ENCODE measurements at places on chromosomes 7 and 10.

DNA sequence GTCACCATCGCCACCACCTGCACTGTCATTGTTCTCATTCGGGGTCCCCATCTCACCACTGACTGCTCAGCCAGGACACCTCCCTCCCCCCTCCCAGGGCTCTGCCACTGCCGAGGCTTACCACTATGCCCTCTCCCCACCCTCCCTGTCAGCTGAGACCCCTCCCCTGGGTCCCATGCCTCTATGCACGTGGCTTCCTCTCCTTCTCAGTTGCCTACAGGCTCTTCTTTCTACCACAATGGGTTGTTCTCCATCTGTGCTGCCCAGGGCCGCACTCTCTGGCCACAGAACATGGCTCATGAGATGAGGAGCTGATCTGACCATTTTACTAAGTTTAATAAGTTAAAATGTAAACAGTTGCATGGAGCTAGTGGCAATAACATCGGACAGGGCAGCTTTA lies 16.1 kb upstream of the EN2 start:
- DNase-seq = no peak
- H3K4me1 ChIP-seq = no peaks in the 10 kb centered on the region
- H3K36me3 ChIP-seq = no peaks in the 10 kb centered on the region
- H3K27ac ChIP-seq = no peak overlapping the region
- peaks cover 49% of the 10 kb centered on the region for H3K27me3 ChIP-seq

DNA sequence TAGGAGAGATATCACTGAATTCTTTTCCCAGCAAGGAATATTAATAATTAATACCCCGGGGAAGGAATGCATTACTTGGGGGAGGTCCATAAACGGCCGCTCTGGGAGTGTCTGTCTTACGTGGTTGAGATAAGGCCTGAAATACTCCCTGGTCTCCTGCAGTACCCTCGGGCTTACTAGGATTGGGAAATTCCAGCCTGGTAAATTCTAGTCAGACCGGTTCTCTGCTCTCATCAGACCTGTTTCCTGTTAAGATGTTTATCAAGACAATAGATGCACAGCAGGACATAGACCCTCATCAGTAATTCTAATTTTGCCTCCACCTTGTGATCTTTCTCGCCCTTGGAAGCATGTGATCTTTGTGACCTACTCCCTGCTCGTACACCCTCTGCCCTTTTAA lies 162.8 kb upstream of the KCND2 start:
- H3K4me3 ChIP-seq = no peak overlapping the region
- no peaks in the 10 kb centered on the region for H3K36me3 ChIP-seq
- no peaks in the 10 kb centered on the region for H3K4me1 ChIP-seq

DNA sequence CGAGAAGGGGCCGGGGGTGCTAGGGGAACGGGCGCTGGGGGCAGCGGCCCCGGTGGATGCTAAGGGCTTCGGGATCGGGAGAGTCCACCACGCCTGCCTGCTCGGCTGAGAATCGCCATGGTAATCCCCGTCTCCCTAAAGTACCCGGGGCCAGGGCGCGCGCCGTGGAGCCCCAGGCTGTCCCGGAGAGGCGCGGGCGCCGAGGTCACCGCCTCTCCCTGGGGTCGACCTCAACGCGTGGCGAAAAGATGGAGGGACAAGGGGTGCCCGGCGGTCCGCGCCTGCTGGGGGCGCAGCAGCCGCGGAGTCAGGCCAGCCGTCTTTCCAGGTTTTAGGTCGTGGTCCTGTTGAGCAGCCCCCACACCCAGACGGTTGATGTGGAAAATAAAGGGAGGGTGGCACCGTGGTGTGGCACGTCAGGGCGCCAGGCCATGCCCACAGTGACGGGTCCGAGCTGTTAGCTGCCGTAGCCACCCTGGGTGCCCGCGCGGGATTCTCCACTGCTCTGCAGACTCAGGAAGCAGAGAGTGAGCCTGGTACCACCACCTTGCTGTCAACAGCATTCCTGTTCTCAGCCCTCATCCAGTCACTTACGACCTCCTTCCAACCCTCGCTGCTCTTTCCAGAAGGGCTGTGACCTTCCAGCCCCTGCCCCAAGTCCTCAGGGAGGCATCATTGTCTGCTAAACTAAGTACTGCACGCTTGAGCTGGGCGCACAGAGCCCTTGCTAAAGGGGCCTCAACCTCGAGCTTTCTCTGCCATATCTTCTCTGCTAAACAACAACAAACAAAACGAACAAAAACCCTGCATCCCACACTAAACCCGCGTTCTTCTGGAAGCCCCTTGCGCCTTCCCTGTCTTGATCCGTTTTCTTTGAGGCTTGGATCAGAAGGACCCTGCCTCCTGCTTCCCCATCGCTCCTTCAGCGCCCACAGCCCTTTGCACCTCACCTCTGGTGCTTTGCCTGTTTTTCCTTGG lies 666 bp downstream of the SMKR1 start:
- peaks cover 2% of the 10 kb centered on the region for H3K36me3 ChIP-seq
- peak; percentile 22 for DNase-seq
- H3K27me3 ChIP-seq = no peaks in the 10 kb centered on the region

- no peak overlapping the region for H3K27ac ChIP-seq
- H3K36me3 ChIP-seq = no peaks in the 10 kb centered on the region
- no peak for DNase-seq
- H3K4me3 ChIP-seq = no peak overlapping the region
- no peaks in the 10 kb centered on the region for H3K27me3 ChIP-seq
These were observed 32.0 kb downstream of the BET1 start for GRCh38 chr7:93972029-93972725.

DNA sequence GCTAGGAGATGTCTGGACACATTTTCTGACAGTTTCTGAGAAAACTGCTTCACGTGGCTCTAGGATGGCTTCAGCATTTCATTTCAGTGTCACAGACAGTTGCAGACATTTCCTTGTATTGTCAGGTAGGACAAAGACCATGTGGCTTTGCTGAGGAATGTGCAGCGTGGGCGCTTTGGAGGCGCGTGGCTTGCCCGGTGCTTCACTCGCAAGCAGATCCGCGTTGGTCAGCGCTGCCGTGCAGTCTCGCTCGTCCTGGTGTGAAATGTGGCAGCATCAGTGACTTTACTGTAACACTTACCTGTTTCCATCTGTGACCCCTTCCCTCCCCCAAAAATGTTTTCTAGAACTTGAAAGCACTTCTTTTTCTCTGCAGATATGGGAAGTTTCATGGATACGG lies 340.5 kb downstream of the SDK1 start:
- H3K27ac ChIP-seq = no peak overlapping the region
- H3K36me3 ChIP-seq = no peaks in the 10 kb centered on the region
- no peaks in the 10 kb centered on the region for H3K4me1 ChIP-seq
- H3K27me3 ChIP-seq = peaks cover 12% of the 10 kb centered on the region
- no peak overlapping the region for H3K4me3 ChIP-seq
- no peak for DNase-seq

- no peaks in the 10 kb centered on the region for H3K36me3 ChIP-seq
- H3K27me3 ChIP-seq = peaks cover 4% of the 10 kb centered on the region
- H3K27ac ChIP-seq = no peak overlapping the region
- H3K4me1 ChIP-seq = no peaks in the 10 kb centered on the region
- no peak overlapping the region for H3K4me3 ChIP-seq
- DNase-seq = no peak
These were observed 4.6 kb downstream of the SLC13A4 start for GRCh38 chr7:135723411-135723810.

- no peak overlapping the region for H3K27ac ChIP-seq
- no peak for DNase-seq
- H3K27me3 ChIP-seq = no peaks in the 10 kb centered on the region
- no peaks in the 10 kb centered on the region for H3K4me1 ChIP-seq
- no peaks in the 10 kb centered on the region for H3K36me3 ChIP-seq
These were observed 70.0 kb downstream of the ALOX5 start for GRCh38 chr10:45444022-45444421.

DNA sequence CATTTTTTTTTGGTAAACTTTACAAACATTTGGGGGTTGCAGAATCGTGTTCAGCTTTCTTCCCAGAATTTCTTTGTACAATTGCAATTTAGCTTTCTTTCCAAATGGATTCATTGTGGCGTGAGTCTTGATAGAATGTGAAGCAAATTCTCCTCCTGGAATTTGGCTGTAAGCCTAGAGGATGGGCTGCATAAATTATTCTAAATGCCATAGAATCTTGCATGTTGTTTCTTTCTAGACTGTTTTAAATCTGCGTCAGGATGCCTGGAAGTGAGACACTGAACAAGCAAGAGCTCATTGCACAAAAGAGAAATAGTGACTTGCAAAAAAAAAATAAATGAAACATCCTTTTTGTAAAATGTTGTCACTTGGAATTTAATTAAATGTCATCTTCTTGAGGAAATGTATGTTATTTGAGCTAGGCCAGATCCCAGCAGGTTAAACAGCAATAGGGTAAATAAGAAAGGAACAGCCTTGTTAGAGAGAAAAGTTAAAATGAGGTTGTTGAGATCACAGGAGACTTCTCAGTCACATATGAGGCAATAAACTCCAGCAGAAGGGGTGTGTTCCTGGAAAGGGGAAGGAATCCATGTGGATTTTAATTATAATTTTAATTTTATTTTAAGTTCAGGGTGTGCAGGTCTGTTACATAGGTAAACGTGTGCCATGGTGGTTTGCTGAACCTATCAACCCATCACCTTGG lies 483.0 kb downstream of the PLXDC2 start:
- DNase-seq = no peak
- no peaks in the 10 kb centered on the region for H3K36me3 ChIP-seq
- H3K27ac ChIP-seq = no peak overlapping the region
- H3K27me3 ChIP-seq = no peaks in the 10 kb centered on the region

GRCh38 chr10:74391786-74392185 lies 240.8 kb downstream of the ADK start:
- no peak overlapping the region for H3K27ac ChIP-seq
- no peak overlapping the region for H3K4me3 ChIP-seq
- H3K4me1 ChIP-seq = peaks cover 8% of the 10 kb centered on the region
- peaks cover 39% of the 10 kb centered on the region for H3K36me3 ChIP-seq
- no peaks in the 10 kb centered on the region for H3K27me3 ChIP-seq

GRCh38 chr10:105691811-105692210 lies 1050.7 kb downstream of the SORCS3 start:
- H3K4me1 ChIP-seq = no peaks in the 10 kb centered on the region
- DNase-seq = no peak
- H3K4me3 ChIP-seq = no peak overlapping the region
- no peaks in the 10 kb centered on the region for H3K27me3 ChIP-seq

DNA sequence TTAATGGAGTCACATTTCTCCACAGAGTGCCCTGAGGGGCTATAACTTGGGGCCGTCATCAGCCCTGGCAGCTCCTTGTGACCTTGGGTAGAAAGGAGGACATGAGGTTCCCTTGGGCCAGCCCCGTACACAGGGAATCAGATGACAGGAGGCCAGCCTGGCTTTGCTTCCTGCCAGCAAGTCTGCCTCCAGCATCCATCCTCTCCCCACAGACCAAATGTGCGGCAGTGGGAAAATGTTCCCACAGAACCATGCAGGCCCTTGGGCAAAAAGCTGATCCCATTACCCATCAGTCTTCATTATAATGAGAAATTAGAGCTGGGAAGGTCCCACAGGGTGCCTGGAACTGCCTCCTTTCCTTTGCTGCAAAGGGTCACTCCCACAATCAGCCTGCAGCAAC lies 908.3 kb downstream of the GRID1 start:
- H3K27me3 ChIP-seq = peaks cover 3% of the 10 kb centered on the region
- no peak for DNase-seq
- H3K4me3 ChIP-seq = no peak overlapping the region
- no peaks in the 10 kb centered on the region for H3K36me3 ChIP-seq
- H3K4me1 ChIP-seq = no peaks in the 10 kb centered on the region

- H3K4me3 ChIP-seq = no peak overlapping the region
- H3K27me3 ChIP-seq = no peaks in the 10 kb centered on the region
- H3K27ac ChIP-seq = peak overlapping the region; percentile 85
- no peaks in the 10 kb centered on the region for H3K36me3 ChIP-seq
These were observed 27.7 kb upstream of the PDCD4 start for GRCh38 chr10:110843796-110844616.

GRCh38 chr7:143490717-143491306 lies 13.1 kb downstream of the TAS2R41 start:
- DNase-seq = no peak
- H3K4me1 ChIP-seq = peaks cover 30% of the 10 kb centered on the region
- H3K27me3 ChIP-seq = no peaks in the 10 kb centered on the region
- H3K4me3 ChIP-seq = no peak overlapping the region

- H3K4me3 ChIP-seq = no peak overlapping the region
- H3K27ac ChIP-seq = no peak overlapping the region
- peaks cover 4% of the 10 kb centered on the region for H3K4me1 ChIP-seq
- H3K36me3 ChIP-seq = no peaks in the 10 kb centered on the region
These were observed 75.4 kb downstream of the ADARB2 start for GRCh38 chr10:1661859-1662437.

GRCh38 chr7:117728890-117729624 lies 144.2 kb downstream of the CTTNBP2 start:
- no peak for DNase-seq
- peaks cover 11% of the 10 kb centered on the region for H3K27me3 ChIP-seq
- H3K36me3 ChIP-seq = no peaks in the 10 kb centered on the region
- H3K4me3 ChIP-seq = no peak overlapping the region

DNA sequence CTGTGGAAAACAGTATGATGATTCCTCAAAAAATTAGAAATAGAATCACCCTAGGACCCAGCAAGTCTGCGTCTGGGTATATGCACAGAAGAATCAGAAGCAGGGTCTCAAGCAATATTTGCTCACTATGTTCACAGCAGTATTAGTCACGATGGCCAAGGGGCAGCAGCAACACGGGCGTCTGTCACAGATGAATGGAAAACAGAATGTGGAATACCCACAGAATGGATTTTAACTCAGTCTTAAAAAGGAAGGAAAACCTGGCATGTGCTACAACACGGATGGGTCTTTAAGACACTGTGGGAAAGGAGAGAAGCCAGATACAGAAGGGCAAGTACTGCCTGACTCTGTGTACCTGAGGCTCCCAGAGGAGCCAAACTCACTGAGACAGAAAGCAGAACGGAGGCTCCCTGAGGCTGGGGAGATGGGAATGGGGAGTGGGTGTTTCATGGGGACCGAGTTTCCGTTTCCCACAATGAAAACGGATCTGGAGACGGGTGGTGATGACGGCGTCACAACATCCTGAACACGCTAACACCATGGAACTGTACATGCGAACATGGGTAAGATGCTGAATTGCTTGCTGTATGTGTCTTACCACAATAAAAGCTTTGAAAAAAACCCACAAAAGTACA lies 36.7 kb upstream of the INPP5A start:
- H3K4me3 ChIP-seq = no peak overlapping the region
- H3K36me3 ChIP-seq = no peaks in the 10 kb centered on the region
- no peaks in the 10 kb centered on the region for H3K4me1 ChIP-seq
- no peak overlapping the region for H3K27ac ChIP-seq
- H3K27me3 ChIP-seq = peaks cover 2% of the 10 kb centered on the region

DNA sequence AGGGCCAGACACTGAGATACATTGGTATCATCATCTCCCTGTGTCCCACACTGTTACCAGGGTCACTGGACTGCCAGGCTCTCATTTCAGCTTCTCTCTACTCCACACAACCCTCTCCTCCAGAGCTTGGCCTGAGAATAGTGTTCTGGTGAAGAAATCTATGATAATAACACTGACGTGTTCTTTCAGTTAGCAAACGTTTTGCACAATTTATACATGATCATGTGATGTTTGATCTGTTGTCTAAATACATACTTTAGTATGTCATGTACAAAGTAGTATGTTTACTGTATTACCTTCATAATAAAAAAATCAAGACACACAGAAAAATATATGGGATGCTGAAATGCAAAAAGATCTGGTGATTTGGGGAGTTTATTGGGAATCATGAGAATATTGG lies 5.0 kb downstream of the SLC16A9 start:
- no peaks in the 10 kb centered on the region for H3K4me1 ChIP-seq
- no peak overlapping the region for H3K4me3 ChIP-seq
- H3K27me3 ChIP-seq = peaks cover 36% of the 10 kb centered on the region
- no peak for DNase-seq
- no peak overlapping the region for H3K27ac ChIP-seq

Data from activated naive CD8-positive, alpha-beta T cell treated with anti-CD3 and anti-CD28 coated beads, Interleukin-2, amount 50 U/mL, for 24 hours (primary cell).